ENCODE measurements at places on chromosomes 4 and X. TPM values are rescaled to one million over a fixed set of nuclear protein-coding genes. Genes with fewer than 3 reads are reported as not detected.
A peak's percentile ranks its signal among the peaks of the same experiment; 100 is the strongest.

DNA sequence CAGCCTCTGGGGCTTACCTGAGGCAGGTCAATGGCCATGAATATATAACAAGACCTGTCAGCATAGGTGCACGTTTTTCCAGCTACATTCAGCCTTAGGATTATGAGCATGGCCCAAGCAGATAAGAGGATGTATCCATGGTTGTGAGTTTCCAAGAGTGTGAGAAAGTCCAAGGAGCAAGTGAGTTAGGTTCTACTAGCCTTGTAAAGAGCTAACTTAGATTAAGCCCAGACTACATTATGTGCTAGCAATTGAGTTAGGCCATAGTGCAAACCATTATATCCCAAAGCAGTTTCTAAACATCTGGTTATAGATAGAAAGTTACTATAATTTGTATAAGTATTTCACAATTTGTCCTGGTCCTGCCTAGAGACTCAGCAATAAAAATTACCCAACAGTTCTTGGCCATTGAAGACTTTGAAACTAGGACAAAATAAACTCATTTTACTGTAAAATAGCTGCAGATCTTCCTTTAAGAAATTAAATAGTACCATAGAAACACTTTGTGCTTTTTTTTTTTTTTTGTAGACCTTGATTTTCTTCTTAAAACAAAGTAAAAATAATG, 312.0 kb downstream of the CAMK2D start:
- H3K27me3 ChIP-seq, result no peaks in the 10 kb centered on the region
- DNase-seq, result peak; percentile 45
- H3K4me3 ChIP-seq, result no peak overlapping the region
- H3K27ac ChIP-seq, result peak overlapping the region; percentile 13

DNA sequence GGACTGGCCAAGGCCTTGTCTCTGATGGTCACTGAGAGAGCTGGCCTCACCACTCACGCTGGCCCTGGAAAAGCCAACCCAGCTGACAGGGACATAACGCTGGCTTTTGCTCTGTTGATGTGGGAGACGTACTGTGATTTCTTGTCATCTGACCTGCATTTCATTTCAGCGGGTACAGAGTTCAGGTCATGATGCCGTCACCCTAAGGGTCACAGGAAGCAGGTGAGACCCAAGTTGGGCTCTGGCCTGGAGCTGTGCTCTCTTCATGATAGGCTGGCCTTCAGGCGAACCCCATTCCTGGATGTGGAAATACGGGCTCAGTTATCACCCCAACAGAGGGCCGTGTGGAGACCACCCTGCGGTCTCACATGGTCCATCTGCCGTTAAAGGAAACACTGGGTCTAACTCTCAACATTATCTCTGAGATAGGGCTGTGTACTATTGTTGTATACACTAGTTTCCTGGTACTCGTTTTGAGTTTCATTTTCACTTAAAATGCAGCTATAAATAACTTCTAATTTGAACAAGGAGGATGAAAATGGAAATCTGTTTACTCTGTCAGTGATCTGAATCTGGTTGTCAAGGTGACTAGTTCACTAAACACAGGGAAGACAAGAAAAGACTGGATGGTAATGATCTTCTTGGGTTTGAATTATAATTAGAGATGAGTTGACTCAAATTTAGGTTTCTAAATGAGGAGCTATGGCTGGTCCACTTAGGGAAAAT, 89.1 kb downstream of the TBC1D9 start:
- no peak for DNase-seq
- H3K36me3 ChIP-seq, result peaks cover 34% of the 10 kb centered on the region
- H3K4me3 ChIP-seq, result no peak overlapping the region

DNA sequence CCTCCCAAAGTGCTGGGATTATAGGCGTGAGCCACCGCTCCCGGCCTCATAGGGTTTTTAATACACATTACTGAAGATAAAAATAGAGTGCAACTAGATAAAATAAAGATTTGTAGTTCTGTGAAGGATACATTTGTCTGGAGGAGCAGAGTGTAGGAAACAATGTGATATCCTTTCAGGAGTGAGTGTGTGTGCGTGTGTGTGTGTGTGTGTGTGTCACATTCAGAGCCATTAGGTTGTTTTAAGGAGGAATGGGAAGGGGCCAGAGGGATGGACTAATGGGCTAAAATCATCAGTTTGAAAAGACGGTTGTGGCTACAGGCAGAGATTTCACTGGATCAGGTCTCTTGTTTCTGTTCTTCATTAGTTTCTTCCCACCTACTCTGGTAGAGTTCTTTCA, 40.0 kb downstream of the RBPJ start:
- no peak for DNase-seq
- H3K4me1 ChIP-seq, result peaks cover 6% of the 10 kb centered on the region
- no peaks in the 10 kb centered on the region for H3K36me3 ChIP-seq
- no peaks in the 10 kb centered on the region for H3K27me3 ChIP-seq
- no peak overlapping the region for H3K4me3 ChIP-seq

- no peak overlapping the region for H3K27ac ChIP-seq
- H3K4me1 ChIP-seq, result peaks cover 12% of the 10 kb centered on the region
Measured at GRCh38 chr4:23934915-23935314, 45.1 kb upstream of the PPARGC1A start.

Gene TLL1
- 4.0 TPM for total RNA-seq

DNA sequence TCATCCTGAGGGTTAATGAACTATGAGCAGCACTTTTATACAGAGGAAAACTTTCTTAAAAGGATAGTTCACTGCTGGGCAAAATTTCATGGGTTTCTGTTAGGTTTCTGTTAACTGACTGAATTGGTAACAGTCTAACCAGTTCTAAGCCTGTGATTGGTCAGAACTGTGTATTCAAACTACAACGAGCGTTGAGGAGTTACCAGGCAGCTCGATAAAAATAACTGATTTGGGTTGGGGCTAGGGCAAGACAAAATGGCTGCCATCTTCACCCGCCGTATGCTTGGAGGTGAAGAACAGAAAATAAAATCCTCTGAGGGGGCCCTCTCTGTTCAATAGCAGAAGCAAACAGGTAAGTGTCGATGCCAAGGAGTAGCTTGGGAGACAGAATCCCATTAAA, 22.0 kb downstream of the FAM133A start:
- H3K27me3 ChIP-seq, result no peaks in the 10 kb centered on the region
- H3K36me3 ChIP-seq, result no peaks in the 10 kb centered on the region
- DNase-seq, result no peak
- no peak overlapping the region for H3K27ac ChIP-seq
- H3K4me3 ChIP-seq, result no peak overlapping the region
- no peaks in the 10 kb centered on the region for H3K4me1 ChIP-seq

Gene RNF128
- 13.3 TPM for total RNA-seq

- no peaks in the 10 kb centered on the region for H3K27me3 ChIP-seq
- no peak overlapping the region for H3K27ac ChIP-seq
- no peak for DNase-seq
- no peaks in the 10 kb centered on the region for H3K36me3 ChIP-seq
- no peaks in the 10 kb centered on the region for H3K4me1 ChIP-seq
- no peak overlapping the region for H3K4me3 ChIP-seq
Measured at GRCh38 chrX:134144231-134144630, 92.8 kb upstream of the CCDC160 start.

GRCh38 chr4:82050796-82051195, 323.0 kb downstream of the HNRNPD start:
- H3K27me3 ChIP-seq, result peaks cover 19% of the 10 kb centered on the region
- H3K36me3 ChIP-seq, result no peaks in the 10 kb centered on the region
- no peak overlapping the region for H3K27ac ChIP-seq

DNA sequence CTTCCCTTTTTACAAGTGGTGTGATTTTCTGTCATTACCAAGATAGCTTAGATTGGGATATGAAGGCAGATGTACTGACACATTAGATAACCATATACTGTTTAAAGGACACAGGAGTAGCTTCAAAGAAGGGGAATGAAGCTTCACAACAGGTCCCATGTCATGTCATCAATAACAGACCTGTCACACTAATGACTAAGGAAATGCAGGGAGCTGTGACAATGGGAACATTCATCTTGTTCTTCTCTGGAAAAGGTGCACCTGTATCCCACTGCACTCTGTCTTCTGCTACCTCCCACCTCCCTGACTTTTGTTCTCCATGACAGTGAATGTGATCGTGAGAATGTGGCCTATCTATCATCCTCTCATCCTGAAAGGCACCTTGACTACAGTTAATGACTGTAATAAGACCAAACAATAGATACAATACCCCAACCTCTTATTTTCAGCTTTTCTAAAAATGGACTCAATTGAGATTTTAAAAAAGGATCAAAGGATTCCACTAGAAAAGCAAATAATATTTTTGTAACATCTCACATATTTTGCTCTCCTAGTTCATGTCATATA, 472.5 kb downstream of the STPG2 start:
- no peaks in the 10 kb centered on the region for H3K36me3 ChIP-seq
- H3K4me1 ChIP-seq, result no peaks in the 10 kb centered on the region
- no peak overlapping the region for H3K4me3 ChIP-seq
- no peak for DNase-seq
- H3K27ac ChIP-seq, result no peak overlapping the region
